ENCODE measurements at places on chromosomes 5 and 9. TPM values are rescaled to one million over a fixed set of nuclear protein-coding genes. Genes with fewer than 3 reads are reported as not detected.

Gene DMRT3
- total RNA-seq, result not detected

Gene ACSL6
- total RNA-seq, result not detected

DNA sequence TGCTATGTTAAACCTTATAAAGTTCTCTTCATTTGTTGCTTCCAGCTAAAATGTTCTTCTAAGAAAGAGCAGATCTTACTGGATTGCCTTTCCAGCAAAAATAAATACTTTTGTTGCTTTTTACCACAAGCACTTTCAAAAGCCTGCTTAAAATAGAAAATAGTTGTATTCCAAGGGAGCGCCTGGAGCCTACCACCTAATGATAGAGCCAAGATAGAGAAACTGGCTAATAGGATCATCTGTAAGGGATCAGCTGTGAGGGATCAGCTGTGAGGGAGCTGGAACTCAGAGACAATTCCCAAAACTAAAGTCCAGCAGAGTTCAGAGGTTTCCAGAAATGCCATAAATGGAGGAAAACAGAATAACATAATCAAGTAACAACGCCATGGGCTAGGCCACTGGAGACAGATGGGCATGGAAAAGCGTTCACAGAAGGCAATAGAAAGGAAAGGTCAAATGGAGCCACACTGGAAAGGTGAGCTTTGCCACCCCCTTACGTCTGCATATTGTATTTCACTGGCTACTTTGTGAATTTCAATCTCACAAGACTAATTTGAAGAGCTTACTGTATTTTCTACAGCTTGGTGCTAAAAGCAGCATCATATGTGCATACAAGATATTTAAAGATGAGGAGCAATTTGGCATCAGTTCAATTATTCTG, 140.6 kb upstream of the TLE4 start:
- no peaks in the 10 kb centered on the region for H3K4me1 ChIP-seq
- no peak overlapping the region for H3K4me3 ChIP-seq
- no peak for DNase-seq
- H3K27ac ChIP-seq, result no peak overlapping the region
- no peaks in the 10 kb centered on the region for H3K36me3 ChIP-seq
- no peaks in the 10 kb centered on the region for H3K27me3 ChIP-seq

Gene LEAP2
- 29.9 TPM for total RNA-seq

Gene ROR2
- 3.8 TPM for total RNA-seq

GRCh38 chr5:38709678-38710306, 136.0 kb upstream of the OSMR start:
- no peak overlapping the region for H3K4me3 ChIP-seq
- no peak overlapping the region for H3K27ac ChIP-seq
- no peaks in the 10 kb centered on the region for H3K27me3 ChIP-seq
- H3K36me3 ChIP-seq, result no peaks in the 10 kb centered on the region
- H3K4me1 ChIP-seq, result no peaks in the 10 kb centered on the region
- DNase-seq, result no peak
